ENCODE measurements at places on chromosomes 13 and 19.

- DNase-seq, result peak; percentile 29
Observed at GRCh38 chr19:1470305-1471009, 8.6 kb downstream of the C19orf25 start.

DNA sequence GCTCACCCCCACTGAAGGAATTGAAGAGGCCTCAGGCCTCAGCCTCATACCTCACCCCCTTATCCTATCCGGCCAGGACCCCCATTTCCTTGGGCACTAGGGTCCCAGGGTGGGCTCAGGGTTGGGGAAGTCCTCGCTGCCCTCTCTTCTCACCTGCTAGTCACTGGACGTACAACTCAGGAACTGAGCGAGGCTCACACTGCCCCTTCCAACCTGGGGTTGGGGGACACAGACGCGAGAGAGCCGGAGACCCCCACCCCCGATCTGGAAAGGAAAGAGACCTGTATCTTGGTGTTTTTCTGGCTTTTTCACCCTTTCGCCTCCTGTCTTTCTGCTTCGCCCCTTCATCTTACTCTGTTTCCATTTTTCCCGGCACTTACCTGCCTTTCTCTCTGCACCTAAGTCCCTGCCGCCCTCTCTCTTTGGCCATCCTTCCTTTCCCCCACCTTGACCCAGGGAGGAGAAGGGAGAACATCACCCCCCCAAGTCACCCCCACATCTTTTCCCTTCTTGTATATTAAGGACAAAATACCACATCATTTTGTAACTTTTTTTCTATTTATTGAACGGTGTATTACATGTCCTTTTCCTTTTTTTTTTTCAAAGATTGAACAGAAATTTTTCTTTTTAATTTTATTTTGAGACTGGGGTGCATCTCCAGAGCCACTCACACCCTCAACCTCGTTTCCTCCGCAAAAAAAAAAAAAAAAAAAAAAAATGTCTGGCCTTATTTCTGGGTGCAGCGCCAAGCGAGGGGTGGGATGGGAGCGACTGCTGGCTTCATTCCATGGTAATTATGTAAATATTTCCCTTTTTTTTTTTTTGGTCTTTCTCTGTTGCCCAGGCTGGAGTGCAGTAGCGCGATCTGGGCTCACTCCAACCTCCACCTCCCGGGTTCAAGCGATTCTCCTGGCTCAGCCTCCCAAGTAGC lies 36.6 kb downstream of the ZSWIM4 start:
- no peak for DNase-seq

DNA sequence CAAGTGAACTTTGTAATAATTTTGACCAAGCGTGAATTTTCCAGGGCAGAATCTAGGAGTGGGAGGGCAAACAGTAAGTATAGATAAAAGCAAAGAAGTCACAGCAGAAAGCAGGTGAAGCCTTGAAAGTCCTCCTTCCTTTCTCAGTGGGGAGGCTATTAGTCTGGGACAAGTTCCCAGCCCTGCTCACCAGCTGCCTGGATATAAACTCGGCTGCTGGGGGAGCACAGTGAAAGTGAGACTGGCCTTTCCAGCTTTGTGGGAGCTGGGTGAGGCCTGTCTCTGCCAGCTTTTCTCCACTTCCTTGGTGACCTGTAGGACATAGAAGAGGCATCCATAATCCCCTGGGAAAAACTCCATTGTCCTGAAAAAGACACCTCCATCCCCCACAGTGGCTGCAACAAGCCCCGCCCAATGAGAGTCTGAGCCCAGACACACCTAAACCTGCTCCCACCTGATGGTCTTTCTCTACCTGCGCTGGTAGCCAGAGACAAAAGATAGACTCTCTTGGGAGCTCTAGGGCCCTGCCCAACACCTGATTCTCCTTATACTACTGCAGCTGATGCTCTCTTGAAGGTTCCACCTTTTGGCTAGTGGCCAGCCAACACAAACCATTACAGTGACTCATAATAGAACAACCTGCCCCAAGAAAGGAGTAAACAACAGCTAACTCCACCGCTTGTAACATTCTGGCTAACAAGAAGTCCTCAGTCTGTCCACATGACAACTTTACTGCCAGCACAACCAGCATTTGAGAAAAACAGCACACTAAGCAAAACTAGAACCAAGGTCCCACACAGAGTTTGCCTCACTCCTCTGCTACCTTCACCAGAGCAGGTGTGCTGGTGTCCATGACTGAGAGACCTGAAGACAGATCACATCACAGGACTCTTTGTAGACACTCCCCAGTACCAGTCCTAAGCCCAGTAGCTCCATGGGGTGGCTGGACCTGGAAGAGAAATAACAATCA lies 252.2 kb upstream of the SLITRK6 start:
- no peak for DNase-seq

DNA sequence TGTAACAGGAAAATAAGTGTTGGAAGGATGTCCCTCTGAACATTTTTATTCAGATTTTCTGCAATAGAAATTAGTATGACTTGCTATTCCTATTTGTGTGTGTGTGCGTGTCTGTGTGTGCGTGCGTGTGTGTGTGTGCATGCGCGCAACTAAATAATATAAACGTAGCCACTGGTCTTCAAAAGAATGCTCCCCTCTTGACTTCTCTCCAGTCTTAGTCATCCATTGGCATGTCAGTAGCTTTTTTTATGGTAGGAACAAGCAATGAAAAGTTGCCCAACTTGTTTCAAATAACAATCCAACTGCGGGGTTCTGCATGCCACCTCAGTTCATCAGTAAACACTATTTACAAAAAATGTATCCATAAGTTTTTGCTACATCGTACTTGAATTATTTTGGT lies 249.6 kb downstream of the GPC6 start:
- DNase-seq, result no peak

DNA sequence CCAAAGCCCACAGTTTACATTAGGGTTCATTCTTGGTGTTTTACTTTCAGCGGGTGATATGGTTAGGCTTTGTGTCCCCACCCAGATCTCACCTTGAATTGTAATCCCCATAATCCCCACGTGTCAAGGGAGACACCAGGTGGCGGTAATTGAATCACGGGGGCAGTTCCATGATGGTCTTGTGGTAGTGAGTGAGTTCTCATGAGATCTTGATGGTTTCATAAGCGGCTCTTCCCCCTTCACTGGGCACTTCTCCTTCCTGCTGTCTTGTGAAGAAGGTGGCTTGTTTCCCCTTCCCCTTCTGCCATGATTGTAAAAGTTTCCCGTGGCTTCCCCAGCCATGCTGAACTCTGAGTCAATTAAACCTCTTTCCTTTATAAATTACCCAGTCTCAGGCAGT lies 12.0 kb downstream of the FPR2 start:
- no peak for DNase-seq

GRCh38 chr19:38913958-38914357 lies 2.0 kb upstream of the CCER2 start:
- no peak for DNase-seq

- no peak for DNase-seq
Observed at GRCh38 chr13:75657111-75657510, 21.0 kb downstream of the LMO7 start.

DNA sequence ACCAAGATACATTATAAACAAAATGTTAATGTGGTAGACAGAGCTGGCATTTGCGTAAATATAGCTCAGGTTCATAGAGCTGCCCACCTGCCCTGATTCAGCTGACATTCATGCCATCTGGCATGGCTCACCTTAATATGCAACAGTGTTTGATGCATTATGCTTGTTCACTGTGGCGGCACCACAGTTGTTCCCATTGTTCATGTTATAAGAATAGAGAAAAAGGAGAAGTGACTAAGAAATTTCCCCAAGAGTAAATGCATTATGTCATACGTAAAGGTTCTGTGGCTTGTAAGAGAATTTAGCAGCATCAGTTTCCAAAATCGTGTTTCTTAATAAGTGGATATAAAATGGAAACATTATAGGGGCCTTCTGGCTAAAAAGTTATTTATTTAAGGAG lies 4.5 kb downstream of the CCNA1 start:
- DNase-seq, result no peak

- DNase-seq, result no peak
Observed at GRCh38 chr19:5059213-5059574, 90.3 kb downstream of the KDM4B start.

DNA sequence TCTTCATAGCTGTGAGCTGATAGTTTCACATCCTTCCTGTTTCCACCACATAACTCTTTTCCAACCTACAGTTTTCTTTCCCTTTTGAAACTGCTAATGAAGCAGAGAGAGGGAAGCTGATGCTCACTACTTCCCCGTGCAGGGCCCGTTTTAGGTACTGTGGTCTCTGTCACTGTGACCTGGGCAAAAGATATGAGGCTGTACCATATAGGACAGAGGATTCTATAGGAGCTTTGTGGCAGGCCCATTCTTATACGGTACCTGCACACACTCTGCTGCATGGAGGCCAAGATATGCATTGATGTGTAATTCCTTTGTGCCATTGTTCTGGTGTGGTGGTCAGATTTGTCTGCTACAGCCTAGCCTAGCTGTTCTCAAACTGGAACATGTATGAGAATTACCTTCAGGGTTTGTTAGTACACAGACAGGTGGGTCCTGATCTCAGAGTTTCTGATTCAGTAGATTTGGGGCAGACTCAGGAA lies 577.3 kb downstream of the LMO7 start:
- no peak for DNase-seq

- no peak for DNase-seq
Observed at GRCh38 chr19:7982103-7982502, 23.3 kb downstream of the ELAVL1 start.

DNA sequence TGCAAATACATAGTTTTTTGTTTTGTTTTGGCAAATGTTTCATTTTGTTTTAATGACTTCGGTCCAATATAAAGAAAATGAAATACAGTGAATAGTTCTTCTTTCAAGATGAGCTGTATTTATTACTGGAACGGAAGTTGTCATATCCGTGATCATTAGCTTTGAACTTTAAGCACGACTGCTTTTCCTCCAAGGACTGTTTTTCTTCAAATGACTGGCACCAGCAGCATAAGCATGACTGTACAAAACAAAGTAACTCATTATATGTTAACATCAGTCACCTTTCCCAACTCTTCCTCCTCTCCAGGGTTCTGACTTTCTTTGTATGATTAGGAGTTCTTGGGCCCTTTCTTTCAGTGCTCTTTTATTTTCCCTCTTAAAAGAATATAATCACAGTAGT lies 20.5 kb downstream of the EDNRB start:
- no peak for DNase-seq

DNA sequence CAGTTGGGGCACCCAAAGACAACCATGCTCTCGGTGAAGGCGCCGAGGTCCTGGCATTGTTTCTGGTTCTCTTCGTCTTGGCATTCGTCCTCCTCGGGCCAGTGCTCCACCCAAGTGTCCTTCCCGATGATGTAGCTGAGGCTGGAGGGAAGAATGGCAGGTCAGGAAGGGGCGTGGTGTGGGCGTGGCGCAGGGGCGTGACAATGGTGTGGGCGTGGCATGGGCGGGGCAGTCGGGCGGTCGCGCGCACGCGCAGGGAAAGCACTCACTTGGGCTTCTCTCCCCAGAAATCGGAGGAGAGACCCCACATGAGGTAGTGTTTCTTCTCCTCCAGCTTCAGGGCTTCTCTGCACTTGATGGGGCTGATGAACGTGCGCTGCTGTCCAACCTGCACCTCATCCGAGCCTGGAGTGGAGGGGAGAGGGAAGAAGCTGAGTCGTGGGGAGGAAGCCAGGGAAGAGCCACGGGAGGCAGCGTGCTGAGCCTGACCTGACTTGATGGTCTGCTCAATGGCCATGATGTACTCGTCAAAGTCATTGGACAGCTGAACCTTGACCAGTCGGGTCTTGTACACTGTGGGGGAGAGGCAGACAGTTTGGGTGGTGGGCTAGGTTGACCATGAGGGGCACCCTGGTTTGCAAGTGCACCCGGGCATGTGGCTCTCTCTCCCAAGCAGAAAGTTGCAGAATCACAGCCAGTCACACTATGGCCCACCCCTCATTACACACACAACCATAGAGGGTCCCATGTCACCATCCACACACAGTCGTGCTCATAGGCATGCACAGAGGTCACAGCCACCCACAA lies 8.1 kb upstream of the TNFSF14 start:
- no peak for DNase-seq

- peak; percentile 88 for DNase-seq
Observed at GRCh38 chr19:35090506-35091214, 25.0 kb upstream of the FXYD3 start.

- no peak for DNase-seq
Observed at GRCh38 chr13:81197966-81198365, 857.0 kb upstream of the SPRY2 start.

- no peak for DNase-seq
Observed at GRCh38 chr13:50485979-50486935, 357.2 kb downstream of the DLEU7 start.

DNA sequence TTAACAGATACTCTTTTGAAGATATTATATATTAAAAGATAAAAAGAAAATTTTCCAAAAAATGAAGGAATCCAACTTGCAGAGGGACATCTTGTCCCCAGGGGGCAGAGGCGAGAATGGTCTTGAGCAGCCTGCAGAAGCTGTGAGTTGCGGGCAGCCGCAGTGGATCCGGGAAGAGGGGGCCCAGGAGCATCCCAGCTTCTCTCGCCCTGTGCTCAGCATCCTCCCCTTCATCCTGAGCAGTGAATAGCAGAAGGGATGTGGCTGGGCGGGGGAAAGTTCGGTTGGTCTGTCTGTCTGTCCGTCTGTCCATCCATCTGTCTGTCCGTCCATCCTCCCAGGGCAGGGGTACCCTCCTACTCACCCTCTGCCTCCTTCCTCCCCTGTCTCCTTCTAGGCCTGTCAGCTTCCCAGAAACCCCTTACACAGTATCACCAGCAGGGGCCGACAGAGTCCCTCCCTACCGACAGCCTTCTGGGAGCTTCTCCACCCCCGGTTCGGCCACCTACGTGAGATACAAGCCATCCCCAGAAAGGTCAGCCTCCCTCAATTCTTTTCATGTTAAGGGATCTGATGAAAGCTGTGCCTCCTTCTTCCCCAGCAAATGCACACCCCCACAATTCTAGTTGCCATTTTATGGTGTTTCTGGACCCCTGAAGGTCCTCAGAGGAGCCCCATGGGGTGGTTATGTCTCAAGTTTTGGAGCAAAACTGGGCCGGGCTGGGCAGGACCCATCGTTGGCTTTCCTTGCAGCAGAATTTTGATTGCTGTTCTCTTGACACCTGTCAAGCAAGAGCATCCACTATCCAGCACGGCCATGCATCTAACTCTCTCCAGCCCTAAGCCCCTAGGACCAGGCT lies 81.6 kb downstream of the DPF1 start:
- DNase-seq, result peak; percentile 60

- DNase-seq, result no peak
Observed at GRCh38 chr13:59715611-59716010, 448.1 kb downstream of the DIAPH3 start.

- DNase-seq, result peak; percentile 72
Observed at GRCh38 chr19:3184847-3185460, 776 bp upstream of the NCLN start.

DNA sequence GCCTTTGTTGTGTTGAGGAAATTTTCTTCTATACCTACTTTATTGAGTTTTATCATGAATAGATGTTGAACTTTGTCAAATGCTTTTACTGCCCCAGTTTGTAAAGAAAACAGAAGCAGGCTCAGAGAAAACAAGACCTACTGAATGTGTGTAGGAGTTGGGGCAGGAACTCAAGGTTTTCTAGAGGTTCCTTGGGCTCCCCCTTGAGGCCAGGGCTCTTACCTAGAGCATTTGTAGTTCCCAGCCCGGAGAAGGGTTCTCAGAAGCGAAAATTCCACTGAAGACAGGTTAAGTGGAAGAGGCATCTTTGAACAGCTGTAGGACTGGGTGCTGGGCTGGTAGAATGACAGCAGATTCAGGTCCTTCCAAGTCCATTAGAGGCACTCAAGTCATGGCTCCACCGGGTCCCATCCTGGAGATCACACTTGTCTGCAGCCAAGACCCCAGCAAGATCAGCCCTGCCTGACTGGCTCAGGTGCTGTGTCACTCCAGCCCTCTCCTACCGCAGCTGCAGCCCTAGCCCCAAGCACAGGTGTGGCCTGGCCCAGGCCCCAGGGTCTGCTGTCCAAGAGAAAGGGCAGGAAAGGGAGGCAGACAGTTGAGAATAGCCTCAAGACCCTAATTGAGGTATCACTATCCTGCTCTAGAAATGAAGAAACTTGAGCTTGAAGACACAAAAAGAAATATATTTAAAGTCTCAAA lies 425.5 kb downstream of the PCDH20 start:
- no peak for DNase-seq

Measured in NCI-H1694 (cell line).